ENCODE measurements at places on chromosomes 1 and 21.

- DNase-seq, result no peak
These were observed 16.4 kb downstream of the HTR1D start for GRCh38 chr1:23200883-23201282.

DNA sequence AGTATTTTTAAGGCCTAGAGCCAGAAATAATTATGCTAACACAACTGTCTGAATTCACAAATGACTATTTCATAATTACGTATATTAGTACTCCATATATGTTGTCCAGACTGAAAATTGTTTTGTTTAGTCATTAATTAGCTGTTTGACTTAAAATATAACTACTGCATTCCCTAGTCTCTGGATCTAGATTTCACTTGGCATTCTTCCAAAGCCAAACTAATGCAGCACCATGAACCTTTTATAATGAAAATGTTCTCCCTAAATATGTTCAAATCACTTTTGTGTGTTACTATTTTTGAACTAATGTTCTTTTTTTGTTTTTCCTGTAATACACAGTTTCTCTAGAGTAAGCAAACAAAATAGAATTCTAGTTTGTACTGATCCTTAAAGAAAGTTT lies 46.1 kb downstream of the CAMTA1 start:
- no peak for DNase-seq

GRCh38 chr21:33024201-33025103 lies 1.3 kb upstream of the OLIG2 start:
- no peak for DNase-seq

- DNase-seq, result no peak
These were observed 55.9 kb downstream of the ZBTB18 start for GRCh38 chr1:244106837-244107493.

DNA sequence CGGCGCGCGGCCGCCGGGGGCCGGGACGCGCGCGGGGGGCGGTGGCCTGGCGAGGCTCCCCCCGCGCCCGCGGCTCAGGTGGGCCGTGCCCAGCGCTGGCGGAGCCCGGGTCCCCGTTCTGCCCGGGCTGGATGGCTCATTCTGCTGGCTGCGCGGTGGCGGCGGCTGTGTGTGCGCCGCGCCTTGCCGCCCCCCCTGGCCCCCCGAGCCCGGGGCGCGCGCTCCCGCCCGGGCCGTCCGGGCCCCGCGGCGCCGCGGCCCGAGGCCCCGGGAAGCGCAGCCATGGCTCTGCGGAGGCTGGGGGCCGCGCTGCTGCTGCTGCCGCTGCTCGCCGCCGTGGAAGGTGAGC lies at the start of gene EPHB2:
EPHB2 (plus strand) TSS at position 139 of the 349 bp plus-strand sequence; CDS start at position 283, 144 bp downstream.
- DNase-seq, result no peak
